ENCODE measurements at places on chromosomes 2 and 18.

DNA sequence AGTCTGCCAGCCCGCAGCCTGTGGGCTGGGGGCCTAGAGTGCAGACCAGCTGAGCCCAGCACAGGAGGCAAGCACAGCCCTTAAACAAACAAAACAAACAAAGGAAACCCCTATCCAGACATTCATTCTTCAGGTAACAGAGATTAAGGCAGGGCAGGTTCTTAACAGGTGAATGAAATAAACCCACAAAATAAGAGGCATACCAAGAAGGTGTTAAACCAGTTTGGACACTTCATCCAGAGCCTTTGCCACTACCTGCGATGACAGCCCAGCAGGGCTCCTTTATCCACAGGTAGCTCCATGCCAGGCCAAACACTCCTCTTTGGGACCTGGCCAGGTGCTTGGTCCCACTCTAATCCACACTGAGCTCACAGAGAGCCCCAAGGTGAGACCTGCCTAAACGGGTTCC lies 209.7 kb upstream of the SIX2 start:
- no peak for DNase-seq

- DNase-seq = no peak
Measured at GRCh38 chr2:177303939-177304338, 39.4 kb upstream of the NFE2L2 start.

- DNase-seq = no peak
Measured at GRCh38 chr18:13521418-13521817, 204.9 kb downstream of the FAM210A start.

- no peak for DNase-seq
Measured at GRCh38 chr2:113157897-113158753, 15.6 kb upstream of the PSD4 start.

DNA sequence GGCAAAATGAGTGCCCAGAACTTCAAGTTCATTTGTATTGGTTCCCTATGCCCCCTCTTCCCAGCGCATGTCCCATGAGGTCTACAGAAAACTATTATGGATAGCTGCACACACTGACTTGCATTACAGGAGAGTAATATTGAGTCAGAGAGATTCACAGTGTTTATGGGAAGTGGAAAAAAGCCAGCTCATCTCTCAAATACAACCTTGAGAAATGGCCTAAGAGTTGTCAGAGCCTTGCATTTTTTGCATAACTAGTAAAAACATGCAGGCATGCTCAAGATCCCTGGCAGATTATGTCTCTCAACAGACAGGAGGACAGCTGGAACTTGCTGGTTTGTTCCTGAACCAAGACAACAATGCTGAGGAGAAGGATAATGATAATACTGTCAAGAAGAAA lies 1292.8 kb downstream of the DSC3 start:
- DNase-seq = no peak

- no peak for DNase-seq
Measured at GRCh38 chr2:143551971-143552650, 422.9 kb downstream of the ARHGAP15 start.

DNA sequence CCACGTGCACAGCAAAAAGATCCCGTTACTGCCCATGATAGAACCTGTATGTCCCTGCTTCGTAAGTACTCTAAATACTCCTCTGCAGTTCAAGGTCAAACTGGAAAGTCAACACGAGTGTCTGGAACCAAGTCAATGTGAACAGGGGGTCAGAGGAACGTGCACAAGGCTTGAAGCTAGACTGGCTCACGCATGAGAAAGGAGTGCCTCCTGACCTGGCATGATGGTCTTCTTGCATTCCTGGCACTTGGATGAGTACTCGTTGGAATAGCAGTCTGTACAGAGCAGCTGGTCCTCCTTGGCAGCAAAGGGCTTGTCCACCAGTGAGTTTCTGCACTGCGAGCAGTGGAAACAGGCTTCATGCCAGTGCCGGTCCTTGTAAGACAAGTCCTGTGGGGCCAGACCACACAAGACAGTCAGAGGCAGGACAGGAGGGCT lies 25.5 kb downstream of the FHL2 start:
- no peak for DNase-seq

GRCh38 chr2:239548451-239548871 lies 147.6 kb upstream of the HDAC4 start:
- no peak for DNase-seq

DNA sequence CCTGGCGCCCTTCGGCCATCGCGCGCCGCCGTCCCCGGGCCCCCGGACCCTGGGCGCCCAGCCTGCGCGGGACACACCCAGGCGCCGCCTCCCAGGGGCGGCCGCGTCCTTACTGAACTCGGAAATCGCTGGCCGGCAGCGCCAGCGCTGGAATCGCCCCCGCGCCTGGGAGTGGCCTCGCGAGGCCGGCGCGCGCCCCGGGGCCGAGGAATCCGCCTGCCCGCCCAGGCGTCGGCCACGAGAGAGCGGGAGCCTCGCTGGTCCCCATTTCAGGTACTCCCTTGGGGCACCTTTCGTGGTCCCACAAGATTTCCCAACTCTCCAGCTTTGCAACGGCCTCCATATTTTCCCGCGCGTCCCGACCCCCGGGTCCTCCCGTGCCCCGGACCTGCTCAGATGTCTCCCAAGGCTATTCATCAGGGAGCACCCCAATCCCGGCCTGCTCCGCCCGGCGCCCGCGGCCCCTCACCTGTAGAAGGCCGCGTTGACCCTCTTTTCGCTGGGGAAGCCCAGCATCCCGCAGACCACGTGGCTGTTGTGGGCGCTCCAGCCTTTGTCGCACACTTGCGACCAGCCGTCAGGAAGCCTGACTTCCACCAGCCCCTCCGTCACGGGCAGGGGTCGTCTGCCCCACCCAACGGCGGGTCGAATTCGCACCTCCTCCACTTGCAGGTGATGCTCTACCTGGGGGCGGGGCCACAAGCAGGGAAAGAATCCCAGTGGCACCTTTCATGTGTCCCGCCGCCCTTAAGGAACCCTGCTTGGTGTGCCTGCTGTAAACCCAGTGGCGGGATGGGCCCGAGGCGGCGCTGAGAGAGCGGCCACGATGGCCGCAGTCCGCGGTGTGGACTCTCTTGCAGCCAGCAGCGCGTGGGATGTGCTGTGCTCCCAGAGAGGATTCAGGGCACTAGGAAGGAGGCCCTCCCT lies 4.6 kb downstream of the LOXL3 start:
- DNase-seq = no peak

GRCh38 chr2:217182926-217183325 lies 323.1 kb upstream of the TNP1 start:
- DNase-seq = no peak
